OCI-M1 (cell line): ENCODE measurements at places on chromosomes 7 and 10.
A peak's percentile ranks its signal among the peaks of the same experiment; 100 is the strongest.

DNA sequence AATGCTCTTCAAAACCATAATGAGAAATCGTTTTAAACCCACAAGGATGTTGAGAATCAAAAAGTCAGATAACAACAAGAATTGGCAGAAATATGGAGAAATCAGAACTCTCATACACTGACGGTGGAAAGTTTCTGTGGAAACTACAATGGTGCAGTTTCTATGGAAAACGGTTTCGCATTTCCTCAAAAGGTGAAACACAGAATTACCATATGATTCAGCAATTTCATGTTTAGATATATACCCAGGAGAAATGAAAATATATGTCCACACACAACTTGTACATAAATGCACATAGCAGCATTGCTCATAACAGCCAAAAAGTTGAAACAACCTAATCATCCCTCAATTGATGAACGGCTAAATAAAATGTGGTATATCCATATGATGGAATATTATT, 218.2 kb downstream of the ARL4A start:
- DNase-seq = no peak

DNA sequence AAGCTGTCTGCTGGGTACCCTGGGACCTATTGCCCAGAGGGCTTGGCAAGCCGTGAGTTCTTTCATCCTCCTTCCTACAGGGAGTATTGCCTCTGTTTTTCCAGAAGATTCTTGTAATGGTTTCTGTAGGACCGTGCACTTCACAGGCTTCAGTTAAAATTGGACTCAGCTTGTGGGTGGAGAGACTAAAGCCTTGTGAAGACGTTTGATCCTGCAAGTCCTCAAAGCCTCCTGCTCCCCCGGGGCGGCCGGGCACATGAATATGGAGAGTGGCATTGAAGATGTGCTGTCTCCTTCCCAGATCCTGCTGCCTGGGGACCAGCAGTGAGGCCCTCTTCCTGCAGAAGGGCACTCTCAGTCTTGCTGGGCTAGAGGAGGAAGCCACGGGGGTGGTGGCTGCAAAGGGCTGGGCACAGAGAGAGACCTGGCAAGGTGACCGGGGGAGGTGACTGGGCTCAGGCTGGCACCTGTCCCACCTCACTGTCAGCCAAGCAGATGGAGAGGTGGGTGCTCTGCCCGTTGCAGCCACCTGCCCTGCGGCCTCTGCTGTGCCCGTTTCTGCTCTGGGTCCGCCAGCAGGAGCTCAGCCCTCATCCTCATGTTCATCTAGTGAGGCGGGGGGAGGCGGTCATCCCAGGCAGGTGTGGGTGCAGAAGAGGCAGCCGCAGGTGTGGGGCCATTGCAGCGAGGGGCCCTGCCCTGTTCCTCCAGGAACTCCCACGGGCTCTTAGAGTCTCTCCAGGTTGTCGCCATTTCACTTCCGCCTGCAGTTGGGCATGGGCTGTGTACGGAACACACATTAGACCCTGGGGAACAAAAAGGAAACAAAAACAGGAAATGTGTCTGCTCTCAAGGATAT, 55.7 kb downstream of the TMEM209 start:
- DNase-seq = no peak

GRCh38 chr7:107622429-107622828, 38.2 kb upstream of the SLC26A4 start:
- DNase-seq = no peak

- no peak for DNase-seq
Measured at GRCh38 chr7:26131056-26131589, 20.9 kb upstream of the NFE2L3 start.

DNA sequence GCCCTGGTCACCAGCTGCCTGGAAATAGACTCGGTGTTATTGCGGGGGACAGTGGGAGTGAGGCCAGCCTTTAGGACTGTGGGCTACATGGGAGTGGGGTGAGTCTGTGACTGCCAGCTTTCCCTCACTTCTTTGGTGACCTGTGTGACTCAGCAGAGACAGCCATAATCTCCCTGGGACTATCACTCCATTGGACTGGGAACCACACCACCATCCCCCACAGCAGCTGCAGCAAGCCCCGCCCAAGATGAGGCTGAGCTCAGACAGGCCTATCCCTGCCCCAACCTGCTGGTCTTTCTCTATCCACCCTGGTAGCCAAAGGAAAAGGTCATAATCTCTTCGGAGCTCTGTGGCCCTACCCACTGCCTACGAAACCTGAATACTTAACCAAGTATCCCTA, 263.2 kb downstream of the FZD1 start:
- peak; percentile 70 for DNase-seq

- peak; percentile 12 for DNase-seq
Measured at GRCh38 chr7:157276731-157277562, 59.9 kb upstream of the DNAJB6 start.

DNA sequence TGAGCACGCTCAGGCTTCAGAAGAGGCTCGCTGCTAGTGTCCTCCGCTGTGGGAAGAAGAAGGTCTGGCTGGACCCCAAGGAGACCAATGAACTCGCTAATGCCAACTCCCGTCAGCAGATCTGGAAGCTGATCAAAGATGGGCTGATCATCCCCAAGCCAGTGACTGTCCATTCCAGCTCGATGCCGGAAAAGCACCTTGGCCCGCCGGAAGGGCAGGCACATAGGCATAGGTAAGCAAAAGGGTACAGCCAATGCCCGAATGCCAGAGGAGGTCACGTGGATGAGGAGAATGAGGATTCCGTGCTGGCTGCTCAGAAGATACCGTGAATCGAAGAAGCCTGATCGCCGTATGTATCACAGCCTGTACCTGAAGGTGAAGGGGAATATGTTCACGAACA, 5.7 kb upstream of the PPP2R2D start:
- DNase-seq = no peak

DNA sequence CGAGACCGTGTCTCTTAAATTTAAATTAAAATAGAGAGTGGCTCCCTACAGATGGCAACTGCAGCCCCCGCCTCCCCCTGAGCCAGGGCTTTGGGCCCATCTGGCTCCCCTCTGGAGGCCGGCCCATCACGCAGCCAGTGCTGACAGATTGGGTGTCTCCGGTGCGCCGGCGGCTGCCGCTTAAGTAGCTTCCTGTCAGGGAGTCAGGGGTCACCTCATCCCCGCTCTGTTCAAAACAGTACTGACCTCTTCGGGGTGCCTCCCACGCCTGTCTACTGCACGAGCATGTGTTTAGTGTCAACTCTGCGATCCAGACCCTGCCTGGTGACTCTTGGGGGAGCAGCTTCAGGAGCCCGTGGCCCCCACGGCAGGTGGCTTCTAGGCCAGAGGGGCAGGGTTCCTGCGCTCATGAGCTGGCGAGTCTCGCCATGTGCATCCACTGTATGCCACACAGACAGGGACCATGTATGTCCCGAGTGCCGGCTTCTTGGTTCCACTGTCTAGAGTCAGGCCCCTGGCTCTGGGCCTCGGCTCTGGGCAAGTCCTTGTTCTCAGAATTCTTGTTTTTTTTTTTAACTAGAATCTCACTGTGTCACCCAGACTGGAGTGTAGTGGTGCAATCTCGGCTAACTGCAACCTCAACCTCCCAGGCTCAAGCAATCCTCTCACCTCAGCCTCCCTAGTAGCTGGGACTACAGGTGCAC, 36.1 kb downstream of the KCTD7 start:
- DNase-seq = no peak

DNA sequence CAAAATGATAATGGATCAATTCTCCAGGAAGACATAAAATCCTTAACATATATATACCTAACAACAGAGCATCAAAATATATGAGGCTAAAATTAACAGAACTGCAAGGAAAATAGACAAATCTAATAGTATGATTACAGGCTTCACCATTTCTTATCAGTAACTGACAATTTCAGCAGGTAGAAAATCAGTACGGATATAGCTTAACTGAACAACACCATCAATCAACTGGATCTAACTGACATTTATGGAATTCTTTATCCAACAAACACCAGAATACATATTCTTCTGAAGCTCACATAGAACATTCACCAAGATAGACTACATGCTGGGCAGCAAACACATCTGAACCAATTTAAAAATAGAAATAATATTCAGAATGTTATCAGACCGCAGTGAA, 121.1 kb upstream of the CDC14C start:
- DNase-seq = no peak

DNA sequence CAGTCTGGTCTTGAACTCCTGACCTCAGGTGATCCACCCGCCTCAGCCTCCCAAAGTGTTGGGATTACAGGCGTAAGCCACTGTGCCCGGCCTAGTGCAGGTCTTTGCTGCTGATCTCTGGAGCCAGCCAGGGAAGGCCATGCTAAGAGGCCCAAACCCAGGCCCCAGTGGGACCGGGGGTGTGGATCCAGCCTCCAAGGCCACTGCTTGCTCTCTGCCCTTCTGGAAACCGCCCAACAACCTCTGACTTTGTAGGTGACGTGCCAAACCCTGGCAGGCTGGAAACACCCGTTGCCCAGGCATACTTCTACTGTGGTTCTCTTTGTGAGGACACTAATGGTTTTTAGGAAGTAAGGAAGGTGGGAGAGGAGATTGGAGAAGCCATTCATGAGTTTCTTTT, 83.5 kb upstream of the GNA12 start:
- no peak for DNase-seq

- no peak for DNase-seq
Measured at GRCh38 chr7:128003167-128003566, 28.1 kb downstream of the LRRC4 start.

DNA sequence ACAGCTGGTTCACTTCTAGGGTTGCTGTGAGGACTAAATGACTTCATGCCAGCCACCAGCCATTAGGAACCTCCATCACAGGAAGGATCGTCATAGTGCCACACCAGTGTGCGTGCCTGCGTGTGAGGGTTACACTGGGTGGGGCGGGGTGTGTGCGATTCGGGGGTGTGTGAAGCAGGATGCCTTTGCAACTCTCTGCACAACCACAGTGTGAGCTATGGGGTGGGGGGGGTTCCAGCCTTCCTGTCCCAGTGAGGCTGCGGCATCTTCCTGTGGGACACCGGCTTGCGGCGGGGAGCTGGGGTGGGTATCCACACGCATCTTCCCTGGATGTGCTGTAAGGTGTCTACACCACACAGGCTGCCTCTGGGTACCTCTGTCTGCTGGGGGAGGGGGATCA, 6.9 kb upstream of the ELFN1 start:
- no peak for DNase-seq

- peak; percentile 69 for DNase-seq
Measured at GRCh38 chr10:16437540-16437894, 707 bp downstream of the PTER start.

DNA sequence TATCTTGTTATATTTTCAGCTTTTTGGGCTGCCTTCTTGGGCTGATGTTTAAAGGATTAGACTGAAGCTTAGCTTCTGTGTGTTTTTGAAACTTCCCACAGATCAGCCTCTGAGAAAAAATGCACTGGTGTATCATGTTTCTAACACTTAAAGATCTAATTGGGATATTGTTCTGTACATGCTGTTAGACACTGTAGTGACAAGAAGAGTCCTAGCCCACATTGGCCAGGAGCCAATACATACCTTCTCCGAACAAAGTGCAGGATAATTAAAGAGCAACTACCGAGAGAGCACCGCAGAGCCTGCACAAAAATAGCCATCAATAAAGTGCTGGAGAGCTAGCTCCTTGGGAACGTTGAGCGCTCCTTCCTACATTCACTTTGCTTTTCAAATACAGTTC, 289.4 kb upstream of the SP8 start:
- no peak for DNase-seq

DNA sequence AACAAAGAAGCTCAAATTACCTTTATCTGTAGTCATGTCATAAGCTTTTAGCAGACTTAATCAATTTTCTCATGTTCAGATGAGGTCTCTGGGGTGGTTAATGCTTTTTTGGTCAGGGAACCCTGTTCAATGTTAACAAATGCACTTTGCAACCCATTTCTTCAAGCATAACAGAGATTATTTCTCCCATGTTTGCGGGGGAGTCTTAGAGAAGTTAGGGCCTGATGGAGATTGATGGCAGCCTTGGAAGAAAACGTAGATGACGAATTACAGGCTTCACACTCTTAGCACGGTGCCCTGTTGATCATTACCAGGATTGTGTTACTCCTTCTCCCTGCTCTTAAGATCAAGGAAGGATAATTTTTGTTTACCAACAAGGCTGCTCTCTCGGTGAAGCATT, 76.4 kb downstream of the AGMO start:
- no peak for DNase-seq

DNA sequence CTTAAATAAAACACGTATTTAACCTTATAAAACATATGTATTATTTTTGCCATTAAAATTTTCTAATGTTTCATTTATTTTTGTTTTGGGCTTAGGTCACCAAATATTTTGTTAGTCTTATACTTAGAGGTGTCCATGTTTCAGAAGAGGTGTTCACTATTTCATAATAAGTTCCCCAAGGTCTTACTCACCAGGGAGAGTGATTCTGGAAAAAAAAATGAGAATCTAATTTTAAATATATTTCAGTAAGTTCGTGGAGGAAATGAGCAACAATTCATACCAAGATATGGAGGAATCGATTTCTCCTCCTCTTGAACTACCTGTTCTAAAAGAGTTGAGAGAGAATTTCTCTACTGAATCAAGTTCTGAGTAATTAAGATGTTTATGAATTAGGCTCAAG, 271.6 kb upstream of the SLC26A5 start:
- DNase-seq = no peak

DNA sequence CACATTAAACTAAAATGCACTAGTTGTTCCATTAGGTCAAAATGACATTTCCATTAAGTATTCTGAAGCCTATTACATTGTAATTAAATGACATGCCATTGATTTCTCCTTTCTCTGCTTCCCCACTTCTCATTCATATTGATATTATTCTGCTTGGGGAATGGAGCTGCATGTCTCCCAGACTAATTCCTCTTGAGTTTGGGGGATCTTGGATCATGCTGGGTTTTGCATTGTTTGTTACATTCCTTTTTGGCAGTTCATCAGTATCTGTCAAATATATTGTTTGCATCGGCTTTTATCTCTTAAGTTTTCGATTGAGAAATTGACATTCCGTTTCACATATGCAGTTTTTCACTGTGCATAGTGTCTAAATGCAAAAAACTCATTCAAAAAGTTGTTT, 65.1 kb upstream of the CYP26C1 start:
- DNase-seq = no peak

- no peak for DNase-seq
Measured at GRCh38 chr10:62560201-62560819, 186.1 kb downstream of the ZNF365 start.

- DNase-seq = no peak
Measured at GRCh38 chr10:116364868-116365267, 40.6 kb downstream of the CCDC172 start.

GRCh38 chr7:154504918-154505317, 452.7 kb downstream of the DPP6 start:
- no peak for DNase-seq

DNA sequence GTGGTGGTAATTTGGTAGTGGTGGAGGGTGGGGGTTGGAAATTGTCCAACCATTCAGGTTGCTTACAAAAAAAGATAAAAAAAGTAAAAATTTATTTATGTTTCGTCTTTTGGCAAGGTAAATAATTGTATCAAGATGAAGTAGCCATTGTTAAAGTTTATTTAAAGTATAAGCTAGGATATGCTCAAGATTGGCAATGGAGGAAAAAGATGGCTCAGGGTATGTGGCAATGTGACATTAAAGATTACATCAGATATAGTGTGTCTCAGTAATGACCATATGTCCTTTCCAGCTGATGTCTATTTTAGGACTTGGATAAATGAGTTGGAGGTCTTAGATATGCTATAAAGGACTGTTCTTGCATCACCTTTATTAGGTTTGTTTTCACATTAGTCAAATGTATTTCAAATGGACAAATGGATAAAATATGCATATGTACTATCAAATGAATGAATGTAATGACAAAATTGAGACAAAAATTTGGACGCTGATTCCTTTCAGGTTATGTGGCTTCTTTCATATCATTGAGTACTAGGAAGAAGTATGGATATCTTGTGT, 60.9 kb downstream of the ST7 start:
- DNase-seq = peak; percentile 78
